Cardiac fibroblast (primary cell): ENCODE measurements at places on chromosomes 3 and 15.
A peak's percentile ranks its signal among the peaks of the same experiment; 100 is the strongest.

DNA sequence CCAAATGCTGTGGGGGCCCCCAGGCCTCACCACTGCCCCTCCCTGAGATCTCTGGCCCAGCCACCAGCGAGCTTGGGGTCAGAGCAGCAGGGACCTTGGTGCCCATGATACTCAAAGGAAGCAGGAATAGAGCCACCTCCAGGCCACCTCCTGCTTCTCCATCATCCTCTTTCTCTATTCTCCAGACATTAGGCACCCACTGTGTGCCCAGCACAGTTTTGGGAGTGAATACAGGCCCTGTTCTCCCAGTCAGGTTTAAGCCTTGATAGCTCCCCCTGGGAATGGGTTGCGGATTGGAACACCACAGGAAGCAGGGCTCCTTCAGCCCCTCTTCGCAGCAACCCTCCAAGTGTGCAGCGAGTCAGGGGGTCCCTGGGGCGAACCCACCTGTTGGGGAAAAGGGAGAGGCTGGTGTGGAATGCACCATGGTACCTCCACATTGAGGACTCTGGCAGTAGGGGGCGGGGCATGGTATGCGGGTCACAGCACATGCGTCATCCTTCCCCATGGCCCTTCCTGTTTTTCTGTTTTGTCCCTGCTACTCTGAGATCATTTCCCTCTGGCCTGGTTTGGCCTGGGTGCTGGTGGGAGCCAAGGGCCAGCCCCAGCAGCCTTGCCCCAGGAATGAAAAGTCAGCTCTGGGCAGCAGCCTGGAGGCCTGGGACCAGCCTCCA, 14.2 kb upstream of the SEMA3B start:
- peak; percentile 82 for DNase-seq

GRCh38 chr3:59731943-59732342, 682.1 kb upstream of the CFAP20DC start:
- DNase-seq: no peak

DNA sequence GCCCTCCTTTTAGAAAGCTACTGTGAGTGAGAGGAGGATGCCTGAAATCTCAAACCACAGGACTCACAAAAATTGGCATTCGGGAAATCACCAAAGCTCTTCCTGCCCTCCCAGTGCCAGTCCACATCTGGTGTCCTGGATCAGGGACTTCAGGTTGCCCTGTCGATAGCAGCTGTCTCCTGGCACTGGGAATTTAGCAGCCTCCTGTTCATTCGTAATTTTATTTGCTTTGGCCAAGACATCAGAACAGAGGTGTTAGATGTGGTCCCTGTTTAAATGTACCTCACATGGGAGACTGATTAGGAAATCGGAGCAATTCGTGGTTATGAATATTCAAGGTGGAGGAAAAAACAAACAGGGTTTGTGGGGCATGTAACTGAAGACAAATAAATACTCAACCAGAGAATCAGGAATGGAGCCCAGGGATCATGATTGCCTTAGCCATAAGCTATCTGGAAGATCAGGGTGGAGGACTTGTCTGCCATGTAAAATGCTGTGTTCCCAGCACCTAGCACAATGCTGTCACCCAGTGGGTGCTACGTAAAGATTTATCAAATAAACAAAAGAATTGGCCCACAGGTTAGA, 265.2 kb upstream of the PROK2 start:
- no peak for DNase-seq

DNA sequence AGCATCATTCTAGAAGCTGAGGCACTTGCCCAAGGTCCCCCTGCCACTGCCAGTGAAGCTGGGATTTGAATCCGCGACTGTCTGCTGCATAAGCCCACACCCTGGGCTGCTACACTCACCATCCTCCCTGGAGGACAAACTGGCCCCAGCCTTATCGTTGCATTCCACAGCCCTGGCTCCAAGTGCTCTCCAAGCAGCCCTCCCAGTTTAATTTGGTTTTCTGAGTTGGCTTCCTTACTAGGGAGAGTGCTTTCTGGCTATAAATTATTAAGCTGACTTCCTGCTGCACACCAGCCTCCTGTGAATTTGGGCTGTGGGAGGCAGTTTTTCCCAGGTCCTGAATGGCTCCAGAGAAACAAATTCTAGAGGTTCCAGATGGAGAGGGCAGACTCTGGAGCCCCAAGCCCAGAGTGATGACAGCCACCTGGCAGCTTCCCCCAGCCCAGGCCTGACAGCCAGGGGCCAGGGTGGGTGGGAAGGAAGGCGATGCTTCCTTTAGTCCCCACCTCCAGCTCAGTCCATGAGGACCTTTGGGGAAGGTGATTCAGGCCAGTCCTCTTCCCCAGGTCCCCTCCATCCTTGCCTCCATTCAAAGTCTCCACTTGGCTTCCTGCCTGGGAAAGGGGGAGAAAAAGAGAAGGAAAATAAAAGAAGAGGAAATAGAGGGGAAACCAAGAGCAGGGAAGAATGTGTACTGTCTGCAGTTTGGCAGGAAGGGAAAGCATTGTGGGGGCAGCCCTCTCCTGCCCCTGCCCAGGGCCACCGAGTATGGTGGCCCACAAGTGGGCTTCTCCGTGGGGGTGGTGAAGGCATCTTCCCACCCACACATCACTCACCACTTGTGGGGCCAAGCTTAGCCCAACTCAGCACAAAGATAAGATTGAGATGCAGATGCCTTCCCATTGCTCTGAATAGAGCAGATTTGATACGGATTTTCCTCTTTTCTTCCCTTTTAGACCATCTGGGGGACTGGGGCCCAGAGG, 69.6 kb downstream of the SEMA5B start:
- no peak for DNase-seq

- DNase-seq: no peak
These were observed 74.7 kb downstream of the SERPINI1 start for GRCh38 chr3:167810236-167810635.

DNA sequence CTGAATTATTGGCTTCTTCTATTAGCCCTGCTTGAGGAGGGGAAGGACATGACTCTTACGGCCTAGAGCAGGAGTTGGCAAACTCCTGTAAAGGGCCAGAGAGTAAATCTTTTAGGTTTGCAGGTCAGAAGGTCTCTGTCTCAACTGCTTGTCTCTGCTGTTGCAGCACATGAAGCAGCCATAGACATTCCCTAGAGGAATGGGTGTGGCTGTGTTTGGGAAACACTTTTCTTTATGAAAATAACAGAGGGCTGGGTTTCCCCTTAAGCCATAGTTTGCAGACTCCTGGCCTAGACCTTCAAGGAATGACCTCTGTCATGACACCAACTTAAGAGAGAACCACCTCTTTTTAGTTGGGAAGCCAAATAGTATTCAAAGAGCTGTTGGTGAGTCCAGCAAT, 10.3 kb downstream of the TRAK1 start:
- peak; percentile 65 for DNase-seq

- DNase-seq: no peak
These were observed 133.3 kb upstream of the ADPGK start for GRCh38 chr15:72916897-72917296.

DNA sequence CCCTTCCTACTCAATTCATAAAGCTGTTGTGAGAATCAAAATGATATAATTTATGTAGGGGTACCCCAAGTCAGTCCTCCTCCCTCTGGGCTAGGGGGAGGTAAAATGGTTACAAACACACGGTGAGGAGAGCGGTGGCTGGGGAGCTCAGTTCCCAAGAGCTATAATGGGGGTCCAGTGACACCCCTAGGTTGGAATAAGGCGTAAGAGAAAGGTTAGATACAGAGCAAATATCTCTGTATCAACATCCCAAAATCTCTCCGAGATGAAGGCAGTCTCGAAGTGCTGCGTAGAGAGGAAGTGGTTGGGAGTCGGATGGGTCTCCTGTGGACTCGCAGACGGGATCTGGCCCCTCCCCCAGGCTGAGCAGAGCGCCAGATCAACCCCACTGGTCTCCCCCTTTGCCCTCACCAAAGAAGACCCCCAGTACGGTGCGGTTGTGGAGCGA, 1.8 kb downstream of the DUOX2 start:
- DNase-seq: no peak

- DNase-seq: no peak
These were observed 1306.3 kb upstream of the EPHA6 start for GRCh38 chr3:95508124-95508523.

- DNase-seq: no peak
These were observed 292.1 kb downstream of the VPS13C start for GRCh38 chr15:61768131-61768530.

GRCh38 chr15:80645494-80646065, 49.5 kb upstream of the ABHD17C start:
- no peak for DNase-seq

DNA sequence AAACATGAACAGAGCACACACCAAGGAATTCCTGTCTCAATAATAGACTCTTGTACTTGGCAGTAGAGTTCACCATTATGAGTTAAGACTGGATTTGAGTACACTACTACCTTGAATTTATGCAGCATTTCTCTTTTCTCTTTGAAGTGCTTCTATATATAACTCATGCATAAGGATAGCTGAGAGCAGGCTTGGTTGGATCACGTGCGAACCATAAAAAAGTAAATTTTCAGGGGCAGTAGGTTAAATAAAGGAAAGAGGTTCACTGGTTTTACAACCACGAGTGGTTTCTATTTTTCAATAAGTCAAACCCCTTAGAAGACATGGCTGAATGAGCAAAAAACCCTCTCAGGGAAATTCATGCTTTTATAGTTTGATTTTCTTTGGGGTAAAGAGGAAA, 28.6 kb upstream of the PDZRN3 start:
- DNase-seq: no peak

DNA sequence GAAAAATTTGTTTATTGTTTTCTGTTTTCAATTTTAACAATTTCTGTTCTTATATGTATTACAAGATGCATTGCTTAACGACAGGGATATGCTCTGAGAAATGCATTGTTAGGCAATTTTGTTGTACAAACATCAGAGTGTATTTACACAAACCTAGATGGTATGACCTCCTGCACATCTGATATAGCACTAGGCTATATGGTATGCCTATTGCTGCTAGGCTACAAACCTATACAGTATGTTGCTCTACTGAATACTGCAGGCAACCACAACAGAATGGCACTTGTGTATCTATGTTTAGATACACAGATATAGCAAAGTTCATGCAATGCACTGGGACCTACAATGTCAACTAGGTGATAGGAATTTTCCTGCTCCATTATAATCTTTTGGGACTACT, 70.1 kb downstream of the SUCNR1 start:
- DNase-seq: no peak

DNA sequence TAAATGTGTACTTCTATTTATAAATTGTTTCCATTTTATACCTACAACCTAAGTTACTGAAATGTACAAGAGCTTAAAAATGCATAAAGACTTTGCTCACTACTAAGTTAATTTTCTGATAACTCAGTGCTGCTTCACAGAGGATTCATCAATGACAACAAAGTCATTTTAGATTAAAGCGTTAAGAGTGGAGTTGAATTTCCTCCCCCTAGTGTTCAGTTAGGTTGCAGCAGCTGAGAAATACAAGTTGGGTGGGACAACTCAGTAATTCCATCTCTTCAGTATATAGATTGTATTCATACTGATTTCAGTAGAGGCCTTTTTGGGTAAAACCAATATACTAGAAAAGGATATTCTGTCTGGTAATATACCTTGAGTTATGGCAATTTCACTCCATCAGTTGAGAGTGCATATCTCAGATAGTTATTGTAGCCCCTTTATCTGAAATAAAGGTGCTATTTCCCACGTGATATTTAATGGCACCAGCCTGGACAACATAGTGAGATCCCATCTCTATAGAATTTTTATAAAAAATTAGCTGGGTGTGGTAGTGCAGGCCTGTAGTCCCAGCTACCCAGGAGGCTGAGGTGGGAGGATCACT, 6.9 kb upstream of the RPL35A start:
- peak; percentile 70 for DNase-seq

GRCh38 chr15:80811781-80812315, 32.7 kb downstream of the CEMIP start:
- no peak for DNase-seq

DNA sequence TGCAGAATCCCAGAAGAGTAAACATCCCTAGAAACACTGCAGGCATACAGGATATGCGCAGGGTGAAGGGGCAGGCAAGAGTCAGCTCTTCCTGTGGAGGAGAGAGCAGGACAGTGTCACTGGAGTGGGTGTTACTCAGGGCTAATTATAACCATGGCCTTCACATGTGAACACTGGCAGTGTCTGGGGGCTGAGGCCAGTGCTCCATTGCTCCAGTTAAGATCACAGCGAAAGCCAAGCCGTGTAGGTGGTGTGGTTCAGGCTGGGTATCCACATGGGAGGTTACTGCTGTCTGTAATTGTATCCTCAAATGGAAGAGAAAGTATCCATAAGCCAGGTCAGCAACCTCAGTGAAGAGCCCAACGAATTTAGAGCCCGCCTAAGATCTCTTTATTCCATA, 84.6 kb downstream of the MESD start:
- no peak for DNase-seq

GRCh38 chr3:4394048-4394447, 73.0 kb downstream of the SUMF1 start:
- DNase-seq: peak; percentile 79

DNA sequence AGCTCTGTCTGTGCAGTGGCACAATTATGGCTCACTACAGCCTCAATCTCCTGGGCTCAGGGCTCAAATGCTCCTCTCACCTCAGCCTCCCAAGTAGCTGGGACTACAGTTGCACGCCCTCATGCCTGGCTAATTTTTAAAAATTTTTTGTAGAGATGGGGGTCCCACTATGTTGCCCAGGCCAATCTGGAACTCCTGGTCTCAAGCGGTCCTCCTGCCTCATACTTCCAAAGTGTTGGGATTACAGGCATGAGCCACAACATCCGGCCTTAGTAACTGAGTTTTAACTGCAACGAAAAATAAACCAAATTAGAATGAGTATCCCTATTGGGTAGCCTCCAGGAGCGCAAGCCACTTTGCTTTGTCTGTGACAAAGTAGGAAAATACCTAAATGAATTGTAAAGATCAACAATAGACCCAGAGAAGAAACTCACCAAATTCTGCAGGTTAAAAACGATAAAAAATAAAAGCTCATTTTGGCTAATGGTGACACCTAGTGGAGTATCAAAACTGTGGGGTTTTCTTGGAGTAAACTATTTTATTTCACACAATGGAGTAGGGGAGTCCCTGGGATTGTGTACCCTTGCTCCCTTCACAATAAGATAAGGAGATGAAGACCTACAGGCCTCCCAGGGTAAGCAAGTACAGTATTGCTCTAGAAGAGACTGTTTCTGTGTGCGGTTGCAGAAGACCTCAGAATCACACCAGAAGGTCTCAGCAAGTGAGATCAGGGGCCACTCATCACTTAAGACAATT, 21.0 kb upstream of the CA12 start:
- peak; percentile 75 for DNase-seq

DNA sequence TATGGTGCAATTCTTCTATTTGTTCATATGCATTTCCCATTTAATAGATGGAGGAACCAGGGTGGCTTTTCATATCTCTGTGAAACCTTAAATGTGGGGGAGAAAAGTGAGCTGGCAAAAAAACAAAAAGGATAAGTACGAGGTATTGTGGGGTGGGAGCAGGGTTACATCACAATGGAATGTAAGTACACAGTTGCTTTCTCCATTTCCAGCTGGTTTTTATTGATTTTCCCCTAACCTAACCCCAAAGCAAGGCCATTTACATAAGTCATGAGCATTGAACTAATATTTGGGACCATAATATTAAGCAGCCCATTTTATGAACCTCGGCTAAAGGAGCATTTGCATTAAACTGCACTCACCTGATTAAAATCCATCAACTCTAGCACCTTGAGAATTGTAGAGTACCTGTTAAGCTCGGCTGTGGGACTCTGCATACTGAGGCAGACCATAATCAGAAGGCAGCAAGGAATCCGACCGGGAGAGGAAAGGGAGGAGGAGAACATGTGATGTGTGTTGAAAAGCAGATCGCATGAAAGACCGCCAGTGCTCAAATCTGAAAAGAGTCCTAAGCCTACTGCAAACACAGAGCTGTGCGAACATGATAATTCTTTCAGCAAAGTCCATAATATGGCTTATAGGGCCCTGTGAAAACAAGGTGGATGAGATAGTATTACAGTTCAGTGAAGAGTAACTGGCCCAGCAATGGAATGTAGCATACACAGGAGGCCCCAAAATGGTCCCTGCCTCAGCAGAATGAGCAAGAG, 513.4 kb downstream of the FHIT start:
- DNase-seq: no peak
